NCI-H1436 treated with DMSO at 0.1 percent for 48 hours (cell line): ENCODE measurements at places on chromosomes 6 and 20.

DNA sequence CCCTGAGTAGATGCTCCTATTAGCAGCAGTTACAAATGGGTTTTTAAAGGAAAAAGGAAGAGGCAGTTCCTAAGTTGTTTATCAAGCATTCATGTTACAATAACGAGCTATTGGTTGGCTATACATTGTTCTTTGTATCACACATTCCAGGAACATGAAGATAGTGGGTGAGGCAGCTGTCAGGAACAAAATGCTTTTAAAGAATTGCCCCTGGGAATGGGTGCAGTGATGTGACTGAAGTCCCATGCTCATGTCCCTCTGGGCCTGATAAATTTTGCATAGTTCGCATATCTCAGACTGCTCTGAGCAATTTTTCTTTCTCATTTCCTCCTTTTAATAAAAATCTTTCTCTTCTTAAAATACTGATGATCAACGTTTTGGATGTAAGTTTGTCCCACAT is 3.7 kb downstream of the ENPP1 start:
- no peak for DNase-seq

DNA sequence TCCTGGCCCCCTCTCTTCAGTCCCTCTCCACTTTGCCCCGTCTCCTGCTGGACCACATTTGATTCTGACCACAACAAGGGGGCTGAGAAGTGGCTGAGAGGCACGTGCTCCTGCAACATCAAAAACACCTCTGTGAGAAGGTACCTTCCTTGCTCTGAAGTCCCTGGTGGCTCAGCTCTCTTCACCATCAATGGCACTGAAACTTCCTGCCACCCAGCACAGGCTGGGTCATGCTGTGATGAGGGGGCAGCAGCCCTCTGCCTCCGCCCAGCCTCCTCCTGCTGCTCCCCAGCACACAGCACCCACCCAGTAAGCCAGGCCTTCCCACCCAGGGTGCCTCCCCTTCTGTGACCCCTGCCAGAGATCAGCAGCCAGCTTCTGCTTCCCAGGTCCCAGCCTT is 10.3 kb downstream of the ZMYND8 start:
- DNase-seq, result no peak

DNA sequence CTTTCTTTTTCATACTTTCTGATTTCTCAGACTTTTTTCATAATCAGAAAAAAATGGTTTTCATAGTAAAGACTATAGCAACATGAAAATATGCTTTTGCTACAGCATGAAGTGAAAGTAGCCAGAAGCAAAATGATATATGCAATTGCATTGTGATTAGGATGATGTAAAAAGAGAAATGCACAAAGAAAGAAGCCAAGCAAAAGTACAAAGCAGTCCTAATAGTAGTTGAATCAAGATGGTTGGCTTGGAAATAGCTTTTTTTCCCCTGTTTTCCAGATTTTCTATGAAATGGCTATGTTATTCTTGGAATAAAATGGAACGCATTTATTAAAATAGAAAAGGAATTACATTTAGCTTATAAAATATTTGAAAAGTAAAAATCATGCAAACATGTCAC is 77.3 kb downstream of the SEL1L2 start:
- DNase-seq, result no peak

DNA sequence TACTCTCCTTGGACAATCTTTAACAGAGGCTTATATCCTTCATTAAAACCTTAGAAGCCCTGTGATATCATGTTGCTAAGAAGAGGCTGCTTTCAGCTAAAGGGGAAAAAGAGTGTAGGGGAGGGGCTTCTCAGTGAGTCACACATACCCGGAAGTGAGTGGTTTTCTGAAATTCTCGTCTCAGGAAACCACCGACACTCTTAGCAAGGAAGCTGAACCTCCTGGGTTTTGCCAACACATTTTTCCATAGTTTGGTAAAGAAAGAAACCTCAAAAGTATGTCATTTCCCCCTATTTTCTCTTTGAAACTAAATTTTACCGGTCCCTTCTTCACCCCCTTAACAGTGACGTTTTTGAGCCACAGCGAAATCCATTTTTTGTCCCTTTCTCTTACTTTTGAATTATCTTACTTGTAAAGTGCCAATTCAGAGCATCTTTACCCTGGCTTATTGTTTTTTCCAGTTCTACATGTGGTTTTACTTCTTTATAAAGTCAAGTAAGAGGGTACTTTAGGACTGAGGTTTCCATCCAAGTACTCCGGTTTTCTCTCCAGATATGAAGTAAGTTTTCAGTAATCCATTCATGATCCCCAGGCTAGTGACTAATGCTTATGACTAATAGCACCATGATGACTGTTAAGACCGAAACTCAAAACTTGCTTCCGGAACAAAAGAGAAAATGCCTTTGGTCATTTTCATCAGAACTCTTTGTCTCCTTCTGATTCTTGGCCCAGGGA is 219.3 kb downstream of the ARHGAP18 start:
- no peak for DNase-seq

GRCh38 chr6:137282254-137282653 is 63.1 kb upstream of the IFNGR1 start:
- no peak for DNase-seq
